ENCODE measurements at places on chromosomes 2 and 18. TPM values are rescaled to one million over a fixed set of nuclear protein-coding genes. Genes with fewer than 3 reads are reported as not detected.

The SEPTIN2 gene
- total RNA-seq, result 255 TPM

The DNAJC5G gene
- not detected for total RNA-seq

The NOTO gene
- not detected for total RNA-seq

The ZEB2 gene
- total RNA-seq, result 220 TPM

The POMC gene
- 3.9 TPM for total RNA-seq

The DSG4 gene
- not detected for total RNA-seq

The BOLL gene
- not detected for total RNA-seq

DNA sequence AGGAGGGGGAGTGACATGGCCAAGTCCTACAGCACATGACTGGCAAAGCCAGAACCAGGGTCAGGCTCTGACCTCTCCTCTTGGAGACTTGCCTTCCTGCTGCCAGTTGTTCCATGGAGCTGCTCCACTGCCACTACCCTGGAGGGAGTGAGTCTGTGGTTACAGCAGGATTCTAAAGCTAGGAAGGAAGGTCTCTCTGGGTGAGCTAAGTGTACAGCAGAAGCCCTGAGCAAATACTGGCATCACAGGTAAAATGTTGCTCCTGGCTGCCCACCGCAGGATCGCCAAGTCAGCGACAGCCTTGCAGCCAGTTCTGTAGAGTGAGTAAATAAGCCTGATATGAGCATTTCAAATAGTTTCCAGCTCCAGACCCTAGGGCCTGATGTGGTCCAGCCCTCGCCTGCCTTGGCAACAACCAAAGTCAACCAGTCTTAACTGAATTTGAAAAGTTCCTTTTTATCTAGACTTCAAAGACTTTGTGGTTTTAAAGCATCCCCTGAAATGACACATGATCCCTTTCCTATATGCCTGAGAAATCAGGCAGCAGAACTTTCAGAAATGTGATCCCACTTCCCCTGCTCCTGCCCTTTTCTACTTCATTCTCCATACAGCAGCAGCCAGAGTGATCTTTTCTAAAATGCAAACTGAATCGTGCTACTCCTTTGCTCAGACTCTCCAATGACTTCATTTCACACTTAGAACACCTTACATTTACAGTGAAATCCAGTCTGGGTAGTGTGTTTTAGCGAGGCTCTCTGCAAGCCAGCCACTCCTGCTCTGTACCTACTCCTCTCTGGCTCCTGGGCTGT, 114.3 kb downstream of the MGAT5 start:
- DNase-seq, result no peak

GRCh38 chr2:238848976-238849853, 1.3 kb downstream of the TWIST2 start:
- DNase-seq, result no peak

DNA sequence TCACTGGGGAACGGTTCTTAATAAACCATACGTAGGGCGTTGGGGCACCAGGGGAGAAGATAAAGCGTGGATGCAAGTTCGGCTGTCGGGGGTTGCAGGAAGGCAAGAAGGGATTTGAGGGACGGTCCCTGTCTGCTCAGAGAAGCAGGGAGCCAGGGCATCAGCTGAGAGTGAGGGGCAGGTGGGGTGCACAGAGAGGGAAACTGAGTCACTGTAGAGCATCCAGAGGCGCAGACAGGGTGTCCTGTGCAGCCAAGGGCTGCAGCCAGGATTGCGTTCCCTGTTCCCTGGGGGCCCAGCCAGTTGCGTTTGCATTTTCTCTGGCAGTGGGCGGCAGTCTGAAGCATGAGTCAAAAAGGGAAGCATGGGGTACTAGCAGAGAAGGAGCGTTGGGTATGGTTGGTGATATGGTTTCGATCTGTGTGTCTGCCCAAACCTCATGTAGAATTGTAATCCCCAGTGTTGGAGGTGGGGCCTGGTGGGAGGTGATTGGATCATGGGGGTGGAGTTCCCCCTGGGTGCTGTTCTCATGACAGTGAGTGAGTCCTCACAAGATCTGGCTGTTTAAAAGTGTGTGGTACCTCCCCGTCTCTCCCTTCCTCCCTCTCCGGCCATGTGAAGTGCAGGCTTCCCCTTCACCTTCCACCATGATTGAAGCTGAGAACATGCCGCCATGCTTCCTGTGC, 202.9 kb downstream of the NDUFA10 start:
- no peak for DNase-seq

DNA sequence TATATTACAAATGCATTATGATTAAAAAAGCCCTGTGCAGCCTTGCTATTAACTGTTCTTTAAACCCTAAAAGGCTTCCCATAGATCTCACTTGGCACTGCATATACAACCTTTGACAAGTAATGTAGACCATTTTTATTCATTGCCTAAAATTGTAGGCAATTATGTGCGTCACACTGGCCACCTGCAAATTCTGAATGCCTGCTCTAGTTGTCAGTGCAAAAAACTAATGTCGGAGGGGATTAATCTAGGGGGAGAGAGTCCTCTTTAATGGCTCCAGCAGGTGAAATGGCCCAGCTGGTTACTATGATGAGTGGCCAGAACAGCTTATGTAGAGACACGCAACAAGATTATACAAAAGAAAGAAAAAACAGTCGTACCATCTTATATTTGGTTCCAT, 123.2 kb downstream of the OLA1 start:
- no peak for DNase-seq

- peak; percentile 89 for DNase-seq
Measured at GRCh38 chr2:158457826-158458616, 1.3 kb downstream of the PKP4 start.

DNA sequence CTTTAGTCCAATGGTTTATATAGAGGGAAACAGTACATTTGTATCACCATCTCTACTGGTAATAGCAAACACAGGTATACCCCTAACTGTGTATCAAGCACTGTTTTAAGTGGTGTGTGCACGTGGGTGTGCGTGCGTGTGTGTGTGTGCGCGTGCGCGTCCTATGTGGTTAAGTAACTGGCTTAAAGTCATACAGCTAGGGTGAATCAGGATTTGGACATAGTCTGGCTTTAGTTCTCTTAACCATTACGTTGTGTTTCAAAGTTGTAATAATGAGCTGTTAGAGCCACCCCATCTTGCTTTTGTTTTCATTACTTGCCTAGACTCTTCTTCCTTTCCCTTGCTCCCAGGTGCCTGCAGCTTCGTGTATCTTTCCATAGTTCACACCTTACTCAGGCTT, 2.1 kb downstream of the HADHB start:
- DNase-seq, result no peak

DNA sequence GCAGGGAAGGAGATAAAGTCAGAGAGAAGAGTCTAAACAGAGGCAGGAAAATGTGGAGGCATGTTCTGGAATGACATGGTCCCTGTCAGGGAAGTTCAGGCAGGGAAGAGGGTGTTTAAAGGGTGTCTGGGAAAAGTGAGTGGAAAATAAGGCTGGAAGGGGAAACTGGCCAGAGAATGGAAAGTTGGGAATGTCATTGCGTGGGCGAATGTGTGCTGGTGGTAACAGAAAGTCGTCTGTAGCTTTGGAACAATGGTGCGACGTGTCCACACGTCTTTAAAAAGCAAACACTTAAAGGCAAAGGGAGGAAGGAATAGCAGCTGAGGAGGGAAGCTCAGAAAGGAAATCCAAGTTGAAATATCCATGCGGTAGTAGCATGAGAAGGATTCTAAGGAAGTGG, 469.5 kb upstream of the SALL3 start:
- DNase-seq, result no peak

DNA sequence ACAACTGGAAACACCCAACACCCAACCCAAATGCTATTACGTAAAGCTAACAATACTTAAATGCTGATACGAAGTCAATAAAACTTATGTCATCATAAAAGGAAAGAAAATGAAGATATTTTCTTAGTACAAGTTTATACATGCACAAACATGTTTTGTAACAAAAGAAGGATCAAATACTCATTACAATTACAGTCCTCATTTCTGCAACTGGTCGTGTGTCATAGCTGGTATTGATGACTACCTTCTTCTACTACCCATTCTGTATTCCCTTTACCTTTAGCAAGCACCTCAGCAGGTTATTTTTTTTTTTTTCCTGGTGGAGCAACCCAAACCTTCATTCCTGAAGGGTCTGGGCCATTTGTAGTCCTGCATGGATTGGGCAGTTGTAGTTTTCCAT, 1298.5 kb downstream of the SUCLG1 start:
- no peak for DNase-seq

Measured in lower lobe of right lung (tissue), 2 donors.